HEK293T (cell line): ENCODE measurements at places on chromosomes 6 and 20.

DNA sequence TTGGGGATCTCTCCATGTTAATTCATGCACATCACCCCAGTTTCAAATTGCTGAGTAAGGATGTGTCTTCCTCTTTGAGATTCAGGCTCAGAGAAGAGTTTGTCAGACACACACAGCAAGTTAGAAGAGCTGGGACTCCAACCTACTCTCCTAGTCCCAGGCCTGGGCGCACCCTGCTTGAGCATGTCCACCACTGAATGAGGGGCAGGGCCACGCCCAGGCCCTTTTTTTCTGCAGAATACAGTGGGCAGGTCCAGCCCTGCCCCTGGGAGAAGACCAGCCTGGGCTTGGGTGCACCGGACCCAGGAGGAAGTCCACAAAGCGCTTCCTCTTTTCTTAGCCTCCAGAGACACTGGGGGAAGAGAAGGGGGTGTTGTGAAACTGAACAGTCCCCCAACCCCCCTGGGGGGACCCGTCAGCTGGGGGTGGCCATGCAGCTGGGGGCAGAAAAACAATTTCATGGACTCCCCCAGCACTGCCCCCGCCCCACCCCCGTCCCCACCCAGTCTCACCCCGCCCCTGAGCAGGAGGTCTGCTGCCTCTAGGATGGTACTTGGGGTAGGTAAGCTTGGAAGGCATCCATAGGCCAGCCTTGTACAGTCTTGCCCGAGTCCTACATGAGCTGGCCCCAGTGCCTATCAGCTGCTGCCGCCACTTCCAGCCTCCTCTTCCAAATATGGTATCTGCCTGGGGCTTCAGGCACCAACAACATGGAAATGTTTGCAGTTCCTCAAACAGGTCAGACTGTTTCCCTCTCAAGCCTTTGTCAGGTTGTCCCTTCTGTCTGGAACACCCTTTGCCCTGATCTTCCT lies 11.7 kb upstream of the HCK start:
- DNase-seq = no peak

DNA sequence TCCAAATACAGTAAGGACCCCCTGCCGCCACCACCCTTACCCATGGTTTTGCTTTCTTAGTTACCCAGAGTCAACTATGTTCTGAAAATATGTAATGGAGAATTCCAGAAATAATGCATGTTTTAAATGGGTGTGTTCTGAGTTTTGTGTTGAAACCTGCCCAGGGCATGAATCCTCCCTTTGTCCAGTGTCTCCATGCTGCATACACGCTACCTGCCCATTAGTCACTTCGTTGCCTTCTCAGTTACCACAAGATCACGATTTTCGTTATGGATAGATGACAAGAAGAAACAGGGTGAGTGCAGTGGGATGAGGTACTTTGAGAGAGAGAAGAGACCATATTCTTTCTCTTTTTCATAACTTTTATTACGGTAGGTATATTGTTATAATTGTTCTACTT lies 10.6 kb downstream of the FARS2 start:
- DNase-seq = no peak

DNA sequence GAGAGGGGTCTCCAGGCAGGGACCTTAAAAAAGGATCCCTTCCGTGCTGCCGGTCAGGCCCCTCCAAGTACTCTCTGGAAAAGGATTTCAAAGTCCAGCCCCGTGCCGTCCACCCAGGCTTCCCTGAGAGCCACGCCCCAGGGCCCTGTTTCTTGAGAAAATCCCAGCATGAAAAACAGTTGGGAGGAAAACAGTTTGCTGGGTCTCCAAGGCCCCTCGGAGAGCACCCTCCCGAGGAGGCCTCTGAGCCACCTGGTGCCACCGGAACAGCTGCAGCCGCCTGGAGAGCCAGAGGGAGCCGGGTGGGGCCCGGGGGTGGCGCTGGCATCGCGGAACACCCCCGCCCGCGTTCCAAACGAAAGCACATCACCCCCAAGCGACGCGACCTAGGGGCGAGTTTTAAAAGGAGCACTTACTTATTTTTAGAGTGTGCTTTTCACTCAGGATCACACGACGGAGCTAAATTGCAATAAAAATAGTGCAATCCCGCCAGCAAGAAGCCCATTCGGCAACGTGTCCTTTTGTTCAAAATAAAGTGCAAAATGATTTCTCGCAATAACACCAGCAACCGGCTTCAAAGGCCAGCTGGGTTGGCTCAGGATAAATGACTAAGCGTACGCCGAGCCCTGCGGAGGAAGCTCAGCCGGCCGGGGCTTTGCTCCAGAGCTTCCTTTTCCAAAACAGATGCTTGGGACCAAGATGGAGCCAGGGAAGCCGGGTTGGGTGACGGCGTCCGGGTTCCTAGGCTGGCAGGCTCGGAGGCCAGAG lies 64.2 kb downstream of the YTHDF1 start:
- DNase-seq = no peak

DNA sequence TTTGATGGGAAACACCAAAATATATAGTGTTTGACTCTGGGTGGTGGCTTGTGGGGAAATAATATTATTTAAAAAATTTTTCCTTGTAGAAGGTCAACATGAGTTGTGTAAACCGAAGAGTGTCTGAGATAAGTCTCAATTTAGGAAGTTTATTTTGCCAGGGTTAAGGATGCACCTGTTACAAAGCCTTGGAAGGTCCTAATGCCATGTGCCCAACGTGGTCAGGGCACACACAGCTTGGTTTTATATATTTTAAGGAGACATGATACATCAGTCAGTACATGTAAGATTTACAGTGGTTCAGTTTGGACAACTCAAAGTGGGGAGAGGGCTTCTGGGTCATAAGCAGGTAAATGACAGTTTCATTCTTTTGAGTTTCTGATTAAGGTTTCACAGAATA lies 162.1 kb downstream of the ZFAND3 start:
- DNase-seq = no peak

GRCh38 chr20:50957276-50957675 lies 1.1 kb downstream of the DPM1 start:
- DNase-seq = no peak

GRCh38 chr6:88251301-88251700 lies 85.2 kb upstream of the CNR1 start:
- DNase-seq = no peak

DNA sequence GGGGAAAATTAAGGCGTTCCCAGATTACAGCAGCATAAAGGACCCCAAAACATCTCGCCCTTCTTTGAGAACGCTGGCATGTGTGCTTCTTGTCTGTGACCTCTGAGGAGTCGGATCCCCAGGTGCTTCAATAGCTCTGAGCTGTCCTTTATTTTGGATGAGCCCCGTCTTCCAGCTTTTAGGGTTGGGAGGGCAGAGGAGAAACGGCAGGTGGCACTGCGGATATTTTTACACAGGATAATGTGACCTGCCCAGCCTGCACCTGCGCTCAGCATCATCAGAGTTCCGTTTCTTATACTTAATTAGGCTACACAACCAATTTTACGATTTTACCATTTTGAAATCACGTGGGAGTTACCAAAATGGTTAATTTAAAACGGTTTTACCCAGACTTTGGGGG lies 147.7 kb upstream of the RPS6KA2 start:
- no peak for DNase-seq

- no peak for DNase-seq
Observed at GRCh38 chr6:36570264-36570663, 23.0 kb upstream of the STK38 start.

DNA sequence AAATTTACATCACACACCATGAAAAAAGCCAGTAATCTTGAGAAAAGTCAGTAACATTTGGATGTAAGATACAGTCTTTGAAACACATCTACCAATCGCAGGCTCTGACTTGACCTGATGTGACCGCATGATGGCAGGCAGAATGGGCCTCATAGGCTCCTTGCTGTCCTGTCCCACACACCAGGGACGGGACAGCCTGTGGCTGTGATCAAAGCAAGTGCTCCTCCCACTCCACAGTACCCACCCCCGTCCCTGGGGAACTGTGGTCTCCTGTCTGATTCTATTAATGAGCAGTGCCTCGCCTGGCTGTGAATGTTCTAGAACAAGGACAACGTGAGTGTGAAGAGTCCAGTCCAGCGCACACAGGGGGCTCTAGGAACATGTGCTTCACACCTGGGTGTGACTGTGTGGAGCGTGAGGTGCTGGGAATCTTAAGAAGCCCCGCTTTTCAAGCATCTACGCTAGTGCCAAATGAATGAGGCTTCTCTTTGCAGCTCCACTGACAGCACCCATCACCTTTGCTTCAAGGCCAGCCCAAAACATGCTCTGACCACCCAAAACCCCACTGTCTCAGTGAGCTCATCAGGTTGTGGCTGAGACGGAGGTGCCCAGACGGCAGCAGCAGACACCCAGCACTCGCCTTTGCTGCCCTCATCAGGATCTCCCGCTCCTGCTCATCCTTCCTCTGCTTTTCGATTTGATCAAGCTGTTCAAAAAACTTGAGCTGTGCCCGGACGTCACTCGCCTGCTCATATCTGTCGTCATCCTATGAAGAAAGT lies 67.1 kb downstream of the TAF4 start:
- no peak for DNase-seq

DNA sequence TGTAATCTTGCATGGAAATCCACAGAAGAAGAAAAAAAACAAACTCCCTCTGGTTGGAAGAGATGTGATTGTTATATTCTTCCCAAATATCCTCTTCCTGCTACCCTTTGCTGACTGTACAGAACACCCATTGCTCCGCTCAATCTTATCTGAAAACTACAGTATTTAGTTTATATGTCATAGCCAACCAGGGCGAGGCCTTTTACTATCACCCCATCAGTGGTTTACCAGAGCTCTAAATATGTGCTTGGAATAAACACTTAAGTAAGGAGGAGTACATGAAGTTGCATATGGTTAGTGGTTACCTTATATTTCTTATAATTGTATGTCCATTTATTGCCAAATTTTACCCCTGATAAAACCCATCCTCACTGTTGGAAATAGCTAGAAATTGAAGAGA lies 12.2 kb downstream of the PRL start:
- no peak for DNase-seq

DNA sequence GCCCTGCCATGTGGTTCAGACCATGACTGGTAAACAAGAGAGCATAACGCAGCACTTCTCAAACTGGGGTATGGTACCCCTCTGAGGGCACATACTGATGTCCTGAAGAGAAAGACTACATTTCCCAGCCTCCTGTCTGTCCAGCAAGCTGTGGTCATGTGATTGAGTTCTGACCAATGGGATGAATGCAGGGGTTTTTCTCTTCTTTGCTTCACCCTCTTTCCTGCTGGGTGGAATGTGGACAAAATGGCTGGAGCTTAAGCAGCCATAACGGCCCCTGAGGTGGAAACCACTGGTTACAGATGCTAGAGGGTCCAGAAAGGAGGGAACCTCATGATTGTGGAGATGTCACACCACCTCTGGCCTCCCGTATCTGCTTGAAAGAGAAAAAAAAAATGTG lies 19.4 kb upstream of the KCNB1 start:
- DNase-seq = peak; percentile 30

DNA sequence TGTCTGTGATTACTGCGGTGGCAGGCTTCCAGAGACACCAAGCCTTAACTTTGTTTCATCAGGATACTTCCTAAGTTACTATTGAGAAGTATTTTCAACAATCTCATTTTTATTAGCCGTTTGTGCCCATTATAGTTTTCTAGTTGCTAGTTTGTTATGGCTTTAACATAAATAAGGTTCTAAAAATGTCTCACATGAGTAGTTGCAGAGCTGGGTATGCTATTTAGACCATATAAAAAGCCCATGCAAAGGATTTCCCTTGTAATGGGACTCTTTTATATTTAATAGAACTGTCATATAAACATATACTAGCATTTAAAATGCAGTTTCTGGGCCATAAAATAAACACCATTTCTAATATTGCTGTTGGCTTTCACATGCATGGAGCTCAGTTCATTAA lies 205.3 kb upstream of the TCF21 start:
- DNase-seq = no peak

GRCh38 chr6:150886155-150886554 lies 20.7 kb downstream of the MTHFD1L start:
- no peak for DNase-seq

DNA sequence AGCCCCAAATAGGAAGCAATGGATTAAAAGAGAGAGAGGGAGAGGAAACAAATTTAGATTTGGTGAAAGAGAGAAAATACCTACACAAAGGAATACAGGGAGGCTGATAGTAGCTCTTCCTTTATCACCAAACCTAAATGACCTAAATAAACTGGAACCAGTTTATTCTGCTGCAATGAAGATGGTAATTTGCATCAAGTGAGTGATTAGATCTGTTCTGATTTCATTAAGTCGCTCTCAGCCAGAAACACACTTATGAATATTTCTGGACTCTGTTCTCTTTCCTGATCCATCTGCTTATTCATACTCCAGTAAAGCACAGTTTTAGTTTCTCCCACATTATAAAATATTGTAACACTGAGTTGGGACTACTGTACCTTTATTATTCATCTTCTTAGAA lies 83.4 kb upstream of the BMP5 start:
- DNase-seq = no peak

DNA sequence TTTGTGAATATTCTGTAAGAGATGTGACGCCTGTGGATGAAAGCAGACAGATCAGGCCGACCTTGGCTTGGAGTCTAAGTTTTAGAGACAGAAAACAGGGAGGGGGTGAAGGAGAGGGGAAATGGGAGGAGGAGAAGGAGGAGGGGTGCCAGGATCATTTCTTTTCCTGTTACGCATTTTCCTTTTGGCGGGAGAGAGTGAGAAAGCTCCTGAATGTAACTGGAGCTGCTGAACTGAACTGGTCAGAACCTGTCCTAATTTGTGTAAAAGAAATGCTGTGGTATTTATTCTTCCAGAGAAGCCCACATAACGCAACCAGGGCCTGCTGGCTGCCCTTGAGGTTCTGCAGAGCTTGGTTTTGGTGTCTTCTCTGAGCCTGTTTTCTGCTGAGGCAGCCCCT lies 41.9 kb downstream of the UTRN start:
- DNase-seq = no peak

DNA sequence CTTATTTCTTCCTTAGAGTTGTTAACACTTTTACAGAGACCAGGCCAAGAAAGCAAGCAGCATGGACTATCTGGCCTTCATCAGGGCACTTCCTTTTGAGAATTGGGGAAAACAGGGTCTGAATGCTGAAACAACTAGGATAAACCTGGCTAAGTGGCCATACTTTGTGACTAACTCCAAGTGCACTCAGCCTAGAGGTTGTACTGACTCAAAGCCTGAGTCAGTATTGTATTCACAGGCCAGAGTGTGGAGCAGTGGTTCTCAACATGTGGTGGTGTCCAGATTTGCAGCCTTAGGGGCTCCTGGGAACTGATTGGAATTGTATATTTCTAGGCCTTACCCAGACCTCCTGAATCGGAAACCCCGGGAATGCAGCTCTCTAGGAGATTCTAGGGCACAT lies 20.1 kb downstream of the SEC23B start:
- DNase-seq = no peak

GRCh38 chr20:53038299-53038698 lies 66.1 kb downstream of the TSHZ2 start:
- no peak for DNase-seq

- DNase-seq = no peak
Observed at GRCh38 chr20:37346236-37346534, 245 bp downstream of the SRC start.

GRCh38 chr6:163950159-163950558 lies 535.6 kb downstream of the QKI start:
- DNase-seq = no peak
